ENCODE measurements at places on chromosomes 3 and 15.

DNA sequence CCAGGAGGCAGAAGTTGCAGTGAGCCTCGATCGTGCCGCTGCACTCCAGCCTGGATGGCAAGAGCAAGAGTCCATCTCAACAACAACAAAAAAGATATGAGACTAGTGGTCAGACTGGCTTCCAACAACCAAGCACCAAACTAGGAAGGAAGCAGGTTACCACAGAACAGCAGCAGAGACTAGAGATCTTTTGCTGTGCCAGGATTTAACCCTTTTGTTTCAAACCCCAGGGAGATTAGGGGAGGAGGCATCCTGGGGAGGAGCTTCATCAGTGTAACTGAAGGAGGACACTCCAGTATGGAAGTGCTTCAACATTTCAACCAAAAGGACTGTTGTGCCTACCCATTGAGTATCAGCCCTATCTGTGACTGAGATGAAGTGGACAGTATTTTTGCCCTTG is 240.3 kb downstream of the ZIC1 start:
- H3K36me3 ChIP-seq: no peaks in the 10 kb centered on the region
- no peak overlapping the region for H3K4me3 ChIP-seq
- no peaks in the 10 kb centered on the region for H3K27me3 ChIP-seq
- peaks cover 3% of the 10 kb centered on the region for H3K4me1 ChIP-seq
- DNase-seq: no peak

- H3K27ac ChIP-seq: no peak overlapping the region
- no peaks in the 10 kb centered on the region for H3K4me1 ChIP-seq
- no peaks in the 10 kb centered on the region for H3K27me3 ChIP-seq
Observed at GRCh38 chr3:194956697-194957396, 271.2 kb downstream of the FAM43A start.

DNA sequence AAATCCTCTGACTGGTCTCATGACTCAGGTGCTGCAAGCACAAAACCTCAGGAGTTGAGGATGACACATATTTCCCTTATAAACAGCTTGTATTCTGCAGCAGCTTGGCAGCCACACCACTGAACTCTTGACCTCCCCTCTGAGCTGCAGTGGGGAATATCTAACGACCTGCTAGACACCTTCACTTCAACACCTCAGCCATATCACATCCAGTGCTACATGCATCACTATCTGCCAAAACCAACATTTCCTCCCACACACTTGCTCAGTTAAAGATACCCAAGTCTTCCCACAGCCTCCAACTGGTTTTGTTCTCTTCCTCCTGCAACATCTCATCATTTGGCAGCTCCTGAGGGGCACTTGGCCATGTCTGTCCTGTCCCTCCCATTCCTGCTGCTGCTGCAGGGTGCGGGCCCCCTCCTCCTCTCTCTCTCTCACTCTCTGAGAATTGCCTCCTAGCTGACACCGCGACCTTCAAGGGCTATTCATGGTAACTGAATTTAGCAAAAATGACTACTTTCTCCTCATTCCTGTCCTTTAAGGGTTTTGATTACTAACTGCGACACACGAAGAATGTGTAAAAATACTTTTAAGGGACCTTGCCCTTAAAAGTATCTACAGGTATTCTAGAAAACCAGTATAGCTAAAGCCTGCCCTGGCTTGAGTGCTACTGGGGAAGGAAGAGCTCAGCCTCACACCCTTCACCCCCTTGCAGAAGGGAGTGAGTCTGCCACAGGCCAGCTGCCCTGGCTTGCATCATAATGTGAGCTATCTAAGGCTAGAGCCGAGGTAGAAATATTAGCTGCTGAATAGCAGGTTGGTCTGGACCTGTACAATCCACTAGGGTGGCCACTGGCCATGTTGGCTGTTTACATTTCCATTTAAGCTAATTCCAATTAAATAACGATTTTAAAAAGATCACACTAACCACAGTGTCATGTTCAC is 5.0 kb upstream of the CCR9 start:
- peaks cover 18% of the 10 kb centered on the region for H3K27me3 ChIP-seq
- no peaks in the 10 kb centered on the region for H3K4me1 ChIP-seq
- no peak overlapping the region for H3K27ac ChIP-seq
- H3K36me3 ChIP-seq: no peaks in the 10 kb centered on the region

DNA sequence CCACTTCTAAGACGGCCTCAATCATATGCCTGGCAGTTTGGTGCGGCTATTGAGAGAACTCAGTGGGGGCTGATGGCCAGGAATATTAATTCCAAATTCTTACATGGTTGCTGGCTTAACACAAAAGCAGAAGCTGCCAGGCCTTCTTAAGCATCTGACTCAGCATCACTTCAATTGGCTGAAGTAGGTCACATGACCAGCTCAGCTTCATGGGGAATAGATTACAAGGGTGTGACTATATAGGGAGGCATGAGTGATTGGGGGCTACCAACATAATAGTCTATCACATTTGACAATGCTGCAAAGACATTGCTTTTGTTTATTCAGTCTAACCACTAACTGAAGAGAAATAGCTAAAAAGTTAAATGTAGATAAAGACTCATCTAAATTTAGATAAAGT is 101.6 kb upstream of the ANKRD28 start:
- no peak overlapping the region for H3K27ac ChIP-seq
- no peak overlapping the region for H3K4me3 ChIP-seq
- H3K27me3 ChIP-seq: no peaks in the 10 kb centered on the region
- H3K4me1 ChIP-seq: no peaks in the 10 kb centered on the region

- H3K36me3 ChIP-seq: no peaks in the 10 kb centered on the region
- H3K4me3 ChIP-seq: no peak overlapping the region
- H3K27me3 ChIP-seq: no peaks in the 10 kb centered on the region
- H3K27ac ChIP-seq: peak overlapping the region; percentile 96
- DNase-seq: no peak
Observed at GRCh38 chr3:134466331-134466730, 19.5 kb downstream of the ANAPC13 start.

- H3K4me3 ChIP-seq: no peak overlapping the region
- no peak for DNase-seq
- H3K27me3 ChIP-seq: no peaks in the 10 kb centered on the region
- H3K27ac ChIP-seq: no peak overlapping the region
Observed at GRCh38 chr3:148453781-148454191, 243.9 kb upstream of the AGTR1 start.

DNA sequence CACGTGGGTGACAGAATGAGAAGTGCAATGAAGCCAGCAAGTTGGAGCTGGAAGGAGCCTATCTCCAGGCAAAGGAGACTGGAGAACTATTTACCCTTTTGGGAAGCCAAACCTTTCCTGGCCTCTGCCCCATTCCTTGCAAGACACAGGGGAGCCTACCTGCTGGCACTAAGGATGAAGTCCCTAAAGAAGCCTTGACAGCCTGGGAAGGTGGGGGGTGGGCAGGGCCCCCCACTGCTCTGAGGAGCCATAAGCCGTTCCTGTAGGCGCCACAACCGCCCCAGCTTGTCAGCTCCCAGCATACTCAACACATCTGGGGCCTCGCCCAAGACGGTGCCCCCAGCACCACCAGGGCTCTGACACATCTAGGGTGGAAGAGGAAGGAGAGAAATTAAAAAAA is 5.5 kb downstream of the CDAN1 start:
- peaks cover 3% of the 10 kb centered on the region for H3K4me1 ChIP-seq
- no peak overlapping the region for H3K4me3 ChIP-seq
- H3K27ac ChIP-seq: no peak overlapping the region
- H3K36me3 ChIP-seq: peaks cover 42% of the 10 kb centered on the region

- no peak overlapping the region for H3K4me3 ChIP-seq
- no peaks in the 10 kb centered on the region for H3K4me1 ChIP-seq
- H3K27ac ChIP-seq: no peak overlapping the region
- peak; percentile 56 for DNase-seq
- H3K27me3 ChIP-seq: no peaks in the 10 kb centered on the region
- H3K36me3 ChIP-seq: no peaks in the 10 kb centered on the region
Observed at GRCh38 chr3:143627336-143627735, 220.9 kb downstream of the SLC9A9 start.

- H3K27ac ChIP-seq: no peak overlapping the region
- no peak for DNase-seq
- H3K36me3 ChIP-seq: no peaks in the 10 kb centered on the region
- no peaks in the 10 kb centered on the region for H3K27me3 ChIP-seq
Observed at GRCh38 chr3:58868097-58868779, 181.6 kb downstream of the CFAP20DC start.

DNA sequence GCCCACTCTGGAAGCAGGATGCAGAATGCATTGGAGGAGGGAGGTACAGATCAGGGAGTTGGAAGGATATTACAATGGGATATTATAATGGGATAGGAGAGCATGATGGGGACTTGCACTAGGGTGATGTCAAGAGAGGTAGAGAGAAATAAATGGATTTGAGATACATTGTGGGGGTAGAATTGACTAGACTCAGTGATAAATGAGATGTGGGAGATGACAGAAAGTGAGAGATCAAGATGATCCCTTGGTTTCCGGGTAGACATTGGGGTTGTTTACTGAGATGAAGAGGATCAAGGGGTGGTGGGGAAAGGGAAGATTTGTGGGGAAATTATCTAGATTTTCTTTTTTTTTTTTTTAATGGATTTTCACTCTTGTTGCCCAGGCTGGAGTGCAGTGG is 42.7 kb downstream of the BFSP2 start:
- H3K4me1 ChIP-seq: no peaks in the 10 kb centered on the region
- no peak overlapping the region for H3K4me3 ChIP-seq
- H3K27me3 ChIP-seq: no peaks in the 10 kb centered on the region
- H3K36me3 ChIP-seq: no peaks in the 10 kb centered on the region
- no peak overlapping the region for H3K27ac ChIP-seq

DNA sequence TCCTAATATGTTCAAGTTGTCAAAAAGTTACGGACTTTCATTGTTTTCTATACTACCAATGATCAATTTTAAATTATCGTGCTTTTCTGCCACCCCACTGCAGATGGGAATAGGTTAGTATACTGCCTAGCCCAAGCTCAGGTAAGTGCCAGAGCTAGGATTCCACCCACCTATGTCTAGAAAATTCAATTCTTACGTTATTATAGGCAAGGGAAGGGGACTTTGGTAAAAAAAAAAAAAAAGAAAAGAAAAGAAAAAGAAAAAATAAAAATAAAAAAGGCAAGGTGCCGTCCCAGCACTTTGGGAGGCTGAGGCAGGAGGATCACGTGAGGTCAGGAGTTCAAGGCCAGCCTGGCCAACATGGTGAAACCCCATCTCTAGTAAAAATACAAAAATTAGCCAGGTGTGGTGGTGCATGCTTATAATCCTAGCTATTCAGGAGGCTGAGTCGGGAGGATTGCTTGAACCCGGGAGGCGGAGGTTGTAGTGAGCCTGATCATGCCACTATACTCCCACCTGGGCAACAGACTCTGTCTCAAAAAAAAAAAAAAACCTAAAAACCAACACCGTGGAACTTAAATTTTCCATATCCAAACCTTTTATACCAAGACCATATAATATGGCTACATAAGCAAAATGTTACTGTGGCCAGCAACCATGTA is 1.3 kb downstream of the RPL22L1 start:
- H3K27me3 ChIP-seq: no peaks in the 10 kb centered on the region
- no peaks in the 10 kb centered on the region for H3K4me1 ChIP-seq
- no peak overlapping the region for H3K27ac ChIP-seq

- H3K4me1 ChIP-seq: no peaks in the 10 kb centered on the region
- H3K27me3 ChIP-seq: no peaks in the 10 kb centered on the region
- DNase-seq: no peak
- H3K4me3 ChIP-seq: no peak overlapping the region
- H3K27ac ChIP-seq: no peak overlapping the region
- no peaks in the 10 kb centered on the region for H3K36me3 ChIP-seq
Observed at GRCh38 chr3:87426918-87427317, 150.5 kb upstream of the POU1F1 start.

GRCh38 chr15:38883987-38884386 is 319.4 kb upstream of the RASGRP1 start:
- H3K27ac ChIP-seq: no peak overlapping the region
- peaks cover 13% of the 10 kb centered on the region for H3K4me1 ChIP-seq
- H3K36me3 ChIP-seq: no peaks in the 10 kb centered on the region
- H3K4me3 ChIP-seq: no peak overlapping the region
- no peak for DNase-seq
- no peaks in the 10 kb centered on the region for H3K27me3 ChIP-seq

DNA sequence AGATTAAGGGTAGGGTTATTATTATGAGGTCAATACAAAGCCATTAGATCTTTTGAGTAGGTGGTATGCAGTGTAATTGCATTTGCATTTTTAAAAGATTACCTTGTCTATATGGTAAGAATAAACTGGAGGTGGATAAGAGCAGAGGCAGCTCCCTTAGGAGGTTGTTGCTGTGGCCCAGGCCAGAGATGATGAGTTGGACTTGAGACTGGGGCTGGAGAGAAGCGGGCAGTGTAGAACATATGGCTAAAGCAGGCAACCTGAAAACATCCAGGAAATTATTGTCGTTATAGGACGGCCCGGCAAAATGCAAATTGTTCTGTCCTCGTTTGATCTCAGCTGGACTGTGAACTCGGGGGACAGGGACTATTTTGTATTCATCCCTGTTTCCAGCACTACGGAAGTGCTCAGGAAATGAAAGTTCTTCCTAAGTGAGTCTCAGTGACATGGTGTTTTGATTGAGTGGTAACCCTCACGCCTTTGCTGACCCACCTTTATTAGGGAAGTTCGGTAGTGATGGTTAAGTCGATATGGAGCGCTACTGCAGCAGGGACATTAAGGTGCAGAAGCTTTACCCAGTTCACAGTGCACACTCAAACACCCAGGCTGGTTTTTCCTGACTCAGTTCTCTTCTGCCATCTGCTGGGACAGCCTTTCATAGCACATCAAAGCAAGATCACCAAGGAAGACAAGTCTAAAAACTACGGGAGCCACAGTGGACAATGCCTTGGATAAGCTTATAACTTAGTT is 27.2 kb upstream of the VPS33B start:
- H3K4me3 ChIP-seq: no peak overlapping the region
- H3K4me1 ChIP-seq: no peaks in the 10 kb centered on the region
- no peaks in the 10 kb centered on the region for H3K36me3 ChIP-seq
- peak; percentile 70 for DNase-seq
- H3K27ac ChIP-seq: no peak overlapping the region

DNA sequence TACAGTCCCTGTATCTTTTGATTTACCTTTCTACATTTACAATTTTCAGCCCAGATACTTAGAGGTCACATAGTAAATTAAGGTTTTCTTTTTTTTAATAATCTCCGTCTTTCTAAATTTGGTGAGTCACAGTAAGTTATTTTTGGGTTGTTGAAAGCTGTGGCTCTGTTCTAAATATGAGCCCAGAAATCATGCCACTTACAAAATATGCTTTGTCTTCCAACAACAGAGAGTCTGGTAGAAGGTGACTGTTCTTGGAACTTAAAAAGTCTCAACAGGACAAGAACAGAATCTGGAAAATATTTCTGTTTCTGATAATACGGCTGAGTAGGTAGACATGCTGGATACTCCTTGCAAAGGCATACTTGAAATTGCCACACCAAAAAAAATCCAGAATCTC is 16.0 kb downstream of the GOLGA8S start:
- no peaks in the 10 kb centered on the region for H3K4me1 ChIP-seq
- H3K36me3 ChIP-seq: no peaks in the 10 kb centered on the region
- no peak overlapping the region for H3K27ac ChIP-seq
- no peaks in the 10 kb centered on the region for H3K27me3 ChIP-seq
- DNase-seq: no peak
